ENCODE measurements at places on chromosomes 3 and 15.

GRCh38 chr3:144554889-144555288, 583.3 kb downstream of the DIPK2A start:
- no peak for DNase-seq

GRCh38 chr15:47246317-47246716, 471.0 kb upstream of the SEMA6D start:
- no peak for DNase-seq

- DNase-seq = no peak
These were observed 30.1 kb upstream of the ARL8B start for GRCh38 chr3:5092018-5092417.

DNA sequence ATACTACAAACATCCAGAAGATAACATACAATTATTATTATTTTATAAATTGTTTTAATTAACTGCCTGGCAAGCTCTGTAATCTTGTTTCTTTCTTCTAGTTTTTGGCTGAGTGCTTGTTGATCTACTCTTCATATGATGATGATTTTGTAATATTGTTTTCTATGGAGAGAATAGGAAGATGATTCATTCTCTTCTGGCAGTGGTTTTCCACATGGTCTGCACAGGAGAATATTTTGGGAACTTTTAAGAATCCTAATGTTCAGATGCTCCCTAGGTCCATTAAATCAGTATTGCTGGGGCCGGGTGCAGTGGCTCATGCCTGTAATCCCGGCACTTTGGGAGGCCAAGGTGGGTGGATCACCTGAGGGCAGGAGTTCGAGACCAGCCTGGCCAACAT, 37.6 kb downstream of the CACNA2D3 start:
- no peak for DNase-seq

DNA sequence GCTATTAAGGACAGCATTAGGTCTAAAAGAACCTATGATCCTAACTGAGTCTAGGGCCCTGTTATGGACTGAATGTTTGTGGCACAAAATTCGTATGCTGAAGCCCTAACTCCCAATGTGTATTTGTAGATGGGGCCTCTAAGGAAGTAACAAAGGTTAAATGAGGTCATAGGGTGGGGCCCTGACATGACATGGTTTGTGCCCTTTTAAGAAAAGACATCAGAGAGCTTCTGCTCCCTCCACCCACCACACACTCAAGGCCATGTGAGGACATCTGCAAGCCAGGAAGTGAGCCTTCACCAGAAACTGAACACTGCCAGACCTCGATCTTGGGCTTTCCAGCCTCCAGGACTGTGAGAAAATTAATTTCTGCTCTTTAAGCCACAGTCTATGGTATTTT, 49.2 kb downstream of the PHC3 start:
- DNase-seq = no peak

GRCh38 chr3:132983143-132983770, 54.9 kb upstream of the TMEM108 start:
- DNase-seq = no peak

DNA sequence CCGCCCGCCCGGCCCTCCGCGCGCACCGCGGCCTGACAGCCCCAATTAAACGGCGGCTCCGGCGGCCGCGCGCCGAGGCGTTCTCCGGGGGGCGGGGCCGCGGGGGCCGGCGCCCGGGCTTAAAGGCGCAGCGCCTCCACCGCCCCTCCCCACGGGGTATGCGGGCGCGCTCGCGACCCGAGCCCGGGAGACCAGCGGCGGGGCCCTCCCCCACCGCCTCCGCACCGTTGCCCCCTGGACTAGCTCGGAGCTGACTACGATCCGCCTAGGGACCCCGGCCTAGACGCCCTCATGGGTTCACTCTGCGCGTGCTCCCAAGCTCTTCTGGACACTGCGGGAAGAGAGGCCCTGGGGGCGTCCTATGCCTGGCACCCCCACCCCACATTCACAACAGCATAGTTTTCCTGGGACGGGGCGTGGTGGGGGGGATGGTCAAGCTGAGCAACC, at the start of gene DUSP7:
Gene DUSP7 (minus strand): TSS at position 51 of the 447 bp plus-strand sequence. CDS start 205 bp downstream, outside the sequence.
- peak; percentile 66 for DNase-seq

DNA sequence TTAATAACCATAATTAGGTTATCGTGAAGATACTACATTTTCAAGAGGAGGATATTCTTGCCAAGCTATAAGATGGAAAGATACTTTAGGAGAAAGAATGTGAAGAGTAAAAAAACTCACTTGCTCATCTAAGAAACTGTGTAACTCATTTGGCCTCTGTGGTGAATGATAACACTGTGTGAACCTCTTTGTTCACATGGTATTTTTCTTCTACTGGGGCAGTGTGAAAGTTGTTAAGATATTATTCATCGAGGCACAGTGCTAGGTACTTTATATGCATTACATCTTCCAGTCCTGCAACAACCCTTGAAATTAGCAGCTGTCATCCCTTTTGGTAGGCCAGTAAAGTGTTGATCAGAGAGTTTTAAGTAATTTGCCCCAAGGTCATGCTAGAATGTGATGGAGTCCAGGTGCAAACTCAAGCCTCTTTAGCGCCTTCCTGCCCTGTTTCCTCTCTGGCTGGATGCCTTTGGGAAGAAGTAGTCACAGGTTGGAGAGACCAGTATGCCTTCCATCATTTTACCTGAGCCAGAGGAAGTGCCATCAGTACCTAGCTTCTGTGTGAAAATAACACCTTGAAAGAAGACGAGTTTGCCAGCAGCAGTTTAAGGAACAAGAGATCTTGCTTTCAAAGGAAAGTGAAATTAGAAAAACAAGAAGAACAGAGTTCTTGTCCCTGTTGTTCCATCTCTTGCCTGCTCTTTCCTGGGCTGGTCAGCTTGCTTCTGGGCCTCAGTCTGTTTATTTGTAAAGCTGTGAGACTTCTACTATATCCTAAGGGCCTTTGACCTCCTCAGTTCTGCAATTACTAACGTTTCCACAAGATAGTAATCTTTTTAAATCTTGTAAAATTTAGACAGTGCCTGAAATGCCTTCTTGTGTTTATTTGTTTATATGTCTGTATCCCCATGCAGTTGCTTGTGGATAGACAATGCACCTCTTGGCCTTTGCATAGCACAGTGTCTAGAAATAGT, 179.3 kb downstream of the FNDC3B start:
- no peak for DNase-seq

- no peak for DNase-seq
These were observed 28.4 kb upstream of the LDHAL6B start for GRCh38 chr15:59178151-59178695.

DNA sequence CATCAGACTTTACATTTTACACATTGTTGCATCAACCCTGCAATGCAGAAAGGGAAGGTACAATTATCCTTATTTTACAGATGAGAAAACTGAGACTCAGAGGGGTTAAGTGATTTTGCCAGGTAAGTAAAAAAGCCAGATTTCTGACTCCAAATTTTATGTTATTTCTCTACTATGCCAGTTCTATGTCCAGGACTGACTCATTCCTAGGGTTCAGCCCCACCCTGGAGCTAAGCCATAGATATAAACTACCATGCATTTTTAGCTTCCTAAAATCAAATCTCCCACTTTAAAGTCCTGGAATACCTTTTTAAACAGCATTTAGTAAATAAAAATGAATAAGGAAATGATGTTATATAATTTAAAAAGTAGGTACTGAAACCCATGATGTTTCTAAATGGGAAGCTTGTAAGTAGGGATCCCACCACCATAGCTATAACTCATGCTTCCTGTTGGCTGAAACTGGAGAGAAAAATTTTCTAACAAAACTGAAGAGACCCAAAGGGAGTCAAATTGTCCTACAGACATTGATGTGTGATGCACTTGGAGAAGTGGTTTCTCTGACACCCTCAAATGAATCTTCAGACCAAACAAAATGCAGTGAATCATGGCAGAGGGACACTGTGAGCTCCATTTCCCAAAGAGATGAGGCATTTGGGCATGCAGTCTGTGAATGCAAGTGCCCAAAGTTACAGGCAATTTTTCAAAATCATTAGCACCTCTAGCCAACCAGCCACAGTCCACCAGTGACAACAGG, 301.7 kb upstream of the UMPS start:
- no peak for DNase-seq

DNA sequence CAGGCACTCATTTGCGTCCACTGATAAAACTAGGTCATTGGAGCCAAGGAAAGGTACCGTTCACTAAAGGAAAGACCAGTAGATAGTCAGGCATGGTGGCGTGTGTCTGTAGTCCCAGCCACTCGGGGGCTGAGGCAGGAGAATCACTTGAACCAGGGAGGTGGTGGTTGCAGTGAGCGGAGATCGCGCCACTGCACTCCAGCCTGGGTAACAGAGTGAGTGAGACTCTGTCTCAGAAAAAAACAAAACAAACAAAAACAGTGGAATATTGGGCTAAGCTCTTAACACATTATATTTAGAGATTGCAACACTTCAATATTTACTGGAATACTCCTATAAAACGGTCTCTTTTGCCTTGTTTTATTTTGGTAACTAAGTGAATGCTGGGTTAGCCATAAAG, 17.4 kb downstream of the MAP2K1 start:
- DNase-seq = no peak

DNA sequence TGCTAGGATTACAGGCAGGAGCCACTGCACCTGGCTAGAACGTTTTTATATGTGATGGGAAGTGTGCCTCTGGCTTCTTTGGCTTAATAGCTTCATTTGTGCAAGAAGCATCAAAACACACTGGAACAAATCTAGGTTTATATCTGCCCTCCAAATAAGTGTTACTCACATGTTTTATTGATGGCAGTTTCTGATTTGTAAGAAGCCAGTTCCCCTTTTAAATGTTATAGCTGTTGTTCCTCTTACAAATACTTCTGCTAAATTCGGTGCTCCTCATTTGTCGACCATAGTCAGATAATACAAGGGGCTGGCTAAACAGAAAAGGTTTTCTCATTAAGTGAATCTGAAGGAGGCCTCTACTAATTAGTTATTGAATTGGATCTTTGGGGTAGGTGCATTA, 307.1 kb upstream of the SEMA6D start:
- no peak for DNase-seq

GRCh38 chr15:96066852-96067495, 263.5 kb upstream of the NR2F2 start:
- DNase-seq = no peak

GRCh38 chr3:117133066-117133465, 423.5 kb downstream of the TUSC7 start:
- DNase-seq = no peak

DNA sequence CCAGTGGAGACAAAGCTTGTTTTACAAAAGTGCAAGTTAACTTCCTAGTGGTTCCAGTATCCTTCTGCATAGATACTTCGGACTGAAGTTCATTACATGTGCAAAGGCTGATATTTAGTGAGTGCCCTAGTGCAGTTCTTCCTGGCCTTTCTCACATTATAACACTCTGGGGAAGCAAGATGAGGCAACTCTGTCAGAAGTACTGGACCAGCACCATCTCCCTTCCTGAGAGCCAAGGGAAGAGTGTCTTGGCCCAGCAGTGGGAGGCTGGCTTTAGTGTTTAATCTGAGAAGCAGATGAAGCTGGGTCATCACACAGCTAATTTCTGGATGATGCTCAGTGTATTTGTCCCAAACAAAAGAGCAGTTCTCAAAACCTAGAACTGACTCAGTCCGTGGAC, 397.7 kb downstream of the CACNA2D3 start:
- DNase-seq = no peak

GRCh38 chr3:118262800-118263402, 771.7 kb downstream of the IGSF11 start:
- no peak for DNase-seq

DNA sequence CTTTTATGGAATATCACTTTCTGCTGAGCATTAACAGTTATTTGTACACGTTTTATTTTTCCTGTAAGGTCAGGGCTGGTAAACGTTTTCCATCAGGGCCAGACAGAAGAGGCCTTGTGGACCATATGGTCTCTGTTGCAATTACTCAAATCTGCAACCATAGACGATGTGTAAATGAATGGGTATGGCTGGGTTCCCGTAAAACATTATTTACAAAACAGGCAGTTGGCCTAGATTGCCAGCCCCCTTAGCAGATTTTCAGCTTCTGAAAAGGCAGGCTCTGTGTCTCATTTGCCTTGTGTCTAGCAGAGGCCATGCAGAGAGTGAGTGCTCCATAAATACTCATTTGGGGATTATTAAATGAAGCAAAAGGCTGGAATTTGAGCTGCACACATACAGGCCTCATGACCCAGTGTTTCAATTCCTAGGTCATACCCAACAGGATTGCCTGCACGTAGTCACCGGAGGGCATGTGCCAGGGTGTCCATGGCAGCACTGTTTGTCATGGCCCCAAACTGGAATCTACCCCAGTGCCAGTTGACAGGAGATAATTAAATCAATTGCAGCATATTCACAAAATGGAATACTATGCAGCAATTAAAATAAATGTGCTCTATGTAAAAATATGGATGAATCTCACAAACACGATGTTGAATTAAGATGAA, 51.3 kb downstream of the GPD1L start:
- no peak for DNase-seq

DNA sequence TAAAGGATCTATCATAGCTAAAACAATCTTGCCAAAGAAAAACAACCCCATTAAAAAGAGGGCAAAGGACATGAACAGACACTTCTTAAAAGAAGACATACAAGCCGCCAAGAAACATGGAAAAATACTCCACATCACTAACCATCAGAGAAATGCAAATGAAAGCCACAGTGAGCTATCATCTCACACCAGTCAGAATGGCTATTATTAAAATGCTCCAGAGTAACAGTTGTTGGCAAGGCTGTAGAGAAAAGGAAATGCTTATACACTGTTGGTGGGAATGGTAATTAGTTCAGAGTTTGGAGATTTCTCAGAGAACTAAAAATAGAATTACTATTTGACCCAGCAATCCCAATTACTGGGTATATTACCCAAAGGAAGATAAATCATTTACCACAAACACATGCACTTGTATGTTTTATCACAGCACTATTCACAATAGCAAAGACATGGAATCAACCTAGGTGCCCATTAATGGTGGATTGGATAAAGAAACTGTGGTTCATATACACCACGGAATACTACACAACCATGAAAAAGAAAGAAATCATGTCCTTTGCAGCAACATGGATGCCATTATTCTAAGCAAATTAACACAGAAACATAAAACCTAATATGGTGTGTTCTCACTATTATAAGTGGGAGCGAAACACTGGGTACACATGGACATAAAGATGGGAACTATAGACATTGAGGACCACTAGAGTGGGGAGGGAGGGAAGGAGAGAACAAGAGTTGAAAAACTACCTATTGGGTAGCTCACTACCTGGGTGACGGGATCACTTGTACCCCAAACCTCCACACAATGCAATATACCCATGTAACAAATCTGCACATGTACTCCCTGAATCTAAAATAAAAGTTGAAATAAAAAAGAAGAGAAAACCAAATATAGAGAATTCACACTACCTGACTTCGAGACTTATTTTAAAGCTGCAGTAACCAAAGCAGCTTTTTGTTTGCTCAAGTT, 32.6 kb downstream of the ITGA11 start:
- DNase-seq = no peak

GRCh38 chr3:42491881-42492507, 10.4 kb upstream of the VIPR1 start:
- DNase-seq = no peak

DNA sequence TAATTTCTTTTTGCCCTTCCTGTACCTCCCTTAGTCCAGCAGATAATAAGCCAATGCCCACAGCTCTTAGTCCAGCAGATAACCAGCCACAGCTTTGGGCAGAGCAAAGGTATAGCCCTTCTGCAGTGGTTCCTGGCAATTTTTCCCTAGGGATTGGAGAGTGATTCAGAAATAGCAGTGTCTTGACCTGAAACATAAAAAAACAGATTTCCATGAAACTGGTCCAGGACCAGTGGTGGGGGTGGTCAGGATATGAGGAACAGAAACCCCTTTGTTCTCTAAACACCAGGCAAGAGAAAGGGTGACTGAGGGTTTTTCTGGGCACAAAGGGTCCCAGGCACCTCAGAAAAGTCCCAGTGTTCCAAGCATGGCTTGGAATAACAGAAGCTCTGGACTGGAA, 103.4 kb downstream of the ARRDC4 start:
- no peak for DNase-seq
